RPMI7951 (cell line): ENCODE measurements at places on chromosomes 13 and 19. TPM values are rescaled to one million over a fixed set of nuclear protein-coding genes. Genes with fewer than 3 reads are reported as not detected.

The CCDC124 gene
- 54.3 and 56.7 TPM in 2 replicates for total RNA-seq

The BRME1 gene
- 1.6 and 2.1 TPM in 2 replicates for total RNA-seq

The KLK1 gene
- not detected in 2 replicates for total RNA-seq

The STOML3 gene
- not detected in 2 replicates for total RNA-seq

The IFNL1 gene
- not detected in 2 replicates for total RNA-seq

The VPS36 gene
- 16.1 and 24.4 TPM in 2 replicates for total RNA-seq

The ARMC6 gene
- 46.2 and 54.1 TPM in 2 replicates for total RNA-seq

The KRTDAP gene
- not detected in 2 replicates for total RNA-seq

GRCh38 chr19:20912973-20913372 lies 10.1 kb upstream of the ZNF85 start:
- no peak for DNase-seq

DNA sequence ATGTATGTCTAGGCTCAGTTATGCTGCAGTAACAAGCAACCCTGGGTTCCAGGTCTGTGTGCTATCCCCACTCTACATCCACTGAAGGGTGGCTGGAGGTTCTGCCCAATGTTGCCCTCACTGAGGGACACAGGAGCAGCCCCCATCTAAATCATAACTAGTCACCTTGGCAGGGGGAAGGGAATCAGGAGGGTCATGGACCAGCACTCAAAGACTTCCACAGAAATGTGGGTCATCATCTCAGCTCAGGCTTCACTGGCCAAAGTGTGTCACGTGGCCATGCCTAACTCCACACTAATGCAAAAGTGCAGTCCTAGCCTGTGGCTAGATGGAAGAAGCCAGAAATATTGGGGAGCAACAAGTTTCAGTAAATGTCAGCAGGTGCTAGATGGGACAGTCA lies 137.3 kb upstream of the ZNF507 start:
- no peak for DNase-seq

DNA sequence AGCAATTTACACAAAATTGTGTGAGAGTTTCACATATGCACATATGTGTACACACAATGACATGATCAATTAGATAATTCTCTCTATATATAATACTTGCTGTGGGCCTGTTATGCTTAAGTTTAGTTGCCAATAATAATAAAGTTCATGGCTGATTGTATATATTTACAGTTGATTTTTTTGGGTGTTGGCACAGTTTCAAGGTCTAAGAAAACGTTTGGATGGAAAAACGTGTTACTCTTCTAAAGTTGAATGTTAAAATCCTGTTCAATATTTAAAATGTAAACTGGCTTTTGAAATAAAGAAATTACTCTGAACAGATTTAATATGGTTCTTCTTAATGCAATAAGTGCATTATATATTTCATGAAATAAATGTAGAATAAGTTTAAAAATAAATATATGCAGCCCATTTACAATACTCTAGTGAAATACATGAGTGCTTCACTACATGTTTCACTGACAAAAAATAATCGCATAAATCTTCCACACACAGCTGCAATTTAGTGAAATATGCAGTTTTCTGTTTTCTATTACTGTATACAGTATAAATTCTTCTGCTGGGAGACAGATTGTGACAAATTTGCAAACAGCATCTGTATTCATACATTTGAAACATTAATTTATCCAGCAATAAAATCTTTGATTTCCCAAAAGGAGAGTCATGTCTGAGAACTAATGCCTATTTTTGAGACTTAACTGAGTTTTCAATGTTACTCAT lies 586.9 kb upstream of the KLHL1 start:
- no peak for DNase-seq

DNA sequence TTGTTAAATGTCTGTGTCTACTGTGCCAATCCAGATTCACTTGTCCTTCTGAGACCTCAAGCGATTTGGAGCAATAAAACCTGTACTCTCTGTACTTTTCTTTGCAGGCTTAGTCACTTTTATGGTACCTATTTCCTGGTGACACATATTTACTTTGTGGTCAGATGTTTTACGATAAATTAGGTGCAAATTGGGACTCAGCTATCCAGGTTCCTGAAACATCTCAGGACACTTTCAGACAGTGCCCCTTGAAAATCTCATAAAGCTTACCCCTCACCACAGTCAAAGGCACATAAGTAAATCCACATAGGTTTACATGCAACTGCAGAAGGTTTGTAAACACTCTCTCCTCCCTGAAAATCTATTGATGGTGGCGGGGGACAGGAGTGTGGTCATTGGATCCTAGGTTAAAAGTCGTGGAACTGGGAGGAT lies 438.8 kb downstream of the EFNB2 start:
- no peak for DNase-seq

DNA sequence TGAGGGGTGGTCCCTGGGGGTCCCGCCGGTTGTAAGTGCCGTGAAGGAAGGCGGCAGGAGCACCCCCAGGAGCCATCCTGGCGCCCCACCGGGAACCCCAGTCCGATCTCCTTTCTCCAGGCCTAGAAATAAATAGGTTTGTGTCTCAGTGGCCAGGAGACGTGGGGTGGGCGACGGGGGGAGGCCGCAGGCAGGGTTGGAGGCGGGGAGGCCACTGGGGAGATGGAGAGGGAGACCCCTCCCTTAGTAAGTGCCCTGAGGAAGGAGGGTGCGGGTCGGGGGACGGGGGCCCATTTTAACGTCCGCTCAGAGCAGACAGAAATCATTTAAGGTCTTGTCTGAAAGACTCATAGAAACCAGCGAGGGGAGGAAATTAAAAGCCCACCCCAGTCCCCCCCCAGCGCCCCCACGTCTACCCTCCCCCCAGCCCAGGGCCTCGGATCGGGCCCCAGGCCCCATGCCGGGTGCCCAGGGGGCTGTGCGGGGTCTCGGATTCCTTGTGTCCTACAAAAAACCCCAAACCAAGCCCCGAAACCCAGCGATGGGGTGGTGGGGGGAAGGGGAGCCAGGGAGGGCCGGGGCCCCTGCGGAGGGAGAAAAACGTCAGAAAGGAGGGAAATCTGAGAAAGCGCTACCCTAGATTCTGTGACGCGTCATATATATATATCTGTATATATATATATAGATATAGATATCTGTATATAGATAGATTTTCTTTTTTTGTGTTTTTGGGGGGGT lies 19.6 kb downstream of the ZBTB7A start:
- DNase-seq = no peak

GRCh38 chr19:55259540-55260210 lies 858 bp upstream of the PPP6R1 start:
- peak; percentile 16 for DNase-seq

DNA sequence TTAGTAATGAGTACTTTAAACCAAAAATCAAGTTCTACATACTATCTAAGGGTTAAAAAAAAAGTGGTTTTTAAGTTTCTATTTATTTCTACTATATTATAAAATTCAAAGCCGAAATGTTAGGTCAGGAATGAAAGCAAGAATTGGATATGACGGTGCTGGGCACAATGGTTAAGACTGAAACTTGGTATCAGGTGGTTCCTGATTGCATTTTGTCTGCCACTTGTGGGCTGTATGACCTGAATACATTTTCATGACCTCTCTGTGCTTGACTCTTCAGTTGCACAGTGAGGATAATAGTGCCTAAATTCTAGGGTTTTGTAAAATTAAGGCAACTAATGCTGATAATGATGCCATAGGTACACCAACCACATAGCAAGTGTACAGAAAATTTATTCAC lies 22.3 kb upstream of the ZNF675 start:
- no peak for DNase-seq

GRCh38 chr19:4760285-4760650 lies 31.3 kb upstream of the FEM1A start:
- no peak for DNase-seq

GRCh38 chr13:22496803-22497508 lies 683.8 kb upstream of the SGCG start:
- DNase-seq = no peak

- peak; percentile 47 for DNase-seq
Measured at GRCh38 chr13:24215732-24216131, 55.2 kb downstream of the SPATA13 start.

- no peak for DNase-seq
Measured at GRCh38 chr13:93715866-93716265, 489.3 kb downstream of the GPC6 start.

DNA sequence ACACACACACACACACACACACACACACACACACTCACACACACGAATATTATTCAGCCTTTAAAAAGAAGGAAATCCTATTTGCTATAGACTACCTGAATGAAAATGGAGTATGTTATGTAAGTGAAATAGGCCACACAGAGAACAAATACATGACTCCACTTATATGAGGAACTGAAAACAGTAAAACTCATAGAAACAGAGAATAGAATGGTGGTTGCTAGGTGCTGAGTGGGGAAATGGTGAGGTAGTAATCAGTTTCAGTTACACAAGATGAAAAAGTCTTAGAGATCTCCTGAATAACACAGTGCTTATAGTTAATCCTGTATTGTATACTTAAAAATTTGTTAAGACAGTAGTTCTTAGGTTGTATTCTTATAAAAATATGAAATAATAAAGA lies 8.2 kb downstream of the ZNF677 start:
- DNase-seq = no peak

DNA sequence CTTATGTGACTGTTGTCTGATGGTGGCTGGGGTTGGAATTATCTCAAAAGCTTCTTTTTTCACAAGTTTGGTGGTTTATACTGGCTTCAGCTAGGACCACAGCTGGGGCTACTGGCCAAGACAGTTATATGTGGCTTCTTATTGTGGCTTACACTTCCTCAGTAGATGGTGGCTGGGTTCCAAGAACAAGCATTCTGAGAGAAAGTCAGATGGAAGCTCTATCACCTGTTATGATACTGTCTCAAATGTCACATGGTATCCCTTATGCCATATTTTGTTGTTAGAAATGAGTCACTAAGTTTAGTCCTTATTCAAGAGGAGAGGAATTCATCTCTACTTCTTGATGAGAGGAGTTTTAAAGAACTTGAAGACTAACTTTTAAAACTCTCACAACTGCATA lies 41.6 kb downstream of the NDFIP2 start:
- DNase-seq = peak; percentile 89
